ENCODE measurements at places on chromosomes 12 and 14.
A peak's percentile ranks its signal among the peaks of the same experiment; 100 is the strongest.

DNA sequence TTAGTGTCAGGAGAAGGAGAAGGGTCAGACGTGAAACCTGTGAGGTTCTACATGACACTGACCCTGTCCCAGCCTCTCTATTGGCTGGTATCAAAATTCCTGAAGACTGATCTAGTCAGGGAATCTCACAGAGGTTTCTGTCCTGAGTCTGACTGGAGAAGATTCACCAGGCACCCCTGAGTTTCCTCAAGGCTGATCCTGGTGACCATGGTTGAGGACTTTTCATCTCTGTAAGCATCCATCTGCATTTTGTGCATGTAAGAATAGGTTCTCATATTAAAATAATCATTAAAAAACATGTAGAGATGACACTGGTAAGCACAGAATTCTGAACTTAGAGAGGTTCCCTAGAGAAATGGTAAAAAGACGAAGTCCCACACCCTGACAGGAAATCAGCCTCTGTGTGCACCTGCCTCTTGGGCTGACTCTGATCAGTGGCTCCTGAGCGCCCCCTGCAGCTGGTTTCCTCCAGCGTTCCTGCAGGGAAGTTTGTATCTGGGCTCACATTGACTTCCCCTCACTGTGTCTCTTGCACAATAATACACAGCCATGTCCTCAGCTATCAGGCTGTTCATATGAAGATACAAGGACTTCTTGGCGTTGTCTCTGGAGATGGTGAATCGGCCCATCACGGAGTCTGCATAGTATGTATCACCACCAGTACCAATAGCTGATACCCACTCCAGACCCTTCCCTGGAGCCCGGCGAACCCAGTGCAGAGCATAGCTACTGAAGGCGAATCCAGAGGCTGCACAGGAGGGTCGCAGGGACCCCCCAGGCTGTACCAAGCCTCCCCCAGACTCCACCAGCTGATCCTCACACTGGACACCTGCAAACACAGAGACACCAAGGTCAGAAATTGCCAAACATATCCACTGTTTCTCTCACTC is 991.9 kb downstream of the TMEM121 start:
- no peak for DNase-seq

- DNase-seq: no peak
Observed at GRCh38 chr12:99418379-99418778, 229.2 kb upstream of the GARIN6 start.

DNA sequence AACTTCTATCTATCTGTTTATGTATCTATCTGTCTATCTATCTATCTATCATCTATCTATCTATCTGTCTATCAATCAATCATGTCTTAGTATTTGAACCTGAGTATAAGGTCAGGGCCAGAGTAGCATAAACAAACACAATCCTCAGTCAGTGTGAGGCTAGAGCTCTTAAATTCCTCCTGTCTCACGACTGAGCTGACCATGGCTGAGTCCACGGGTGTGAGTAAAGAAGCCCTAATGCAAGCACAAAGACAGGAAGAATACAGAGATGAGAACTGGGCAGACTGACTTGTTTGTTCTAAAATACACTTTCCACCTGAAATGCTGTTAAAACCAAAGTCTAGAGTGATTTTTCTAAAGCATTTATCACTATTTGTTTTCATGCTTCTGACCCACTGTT is 47.2 kb upstream of the STXBP6 start:
- no peak for DNase-seq

DNA sequence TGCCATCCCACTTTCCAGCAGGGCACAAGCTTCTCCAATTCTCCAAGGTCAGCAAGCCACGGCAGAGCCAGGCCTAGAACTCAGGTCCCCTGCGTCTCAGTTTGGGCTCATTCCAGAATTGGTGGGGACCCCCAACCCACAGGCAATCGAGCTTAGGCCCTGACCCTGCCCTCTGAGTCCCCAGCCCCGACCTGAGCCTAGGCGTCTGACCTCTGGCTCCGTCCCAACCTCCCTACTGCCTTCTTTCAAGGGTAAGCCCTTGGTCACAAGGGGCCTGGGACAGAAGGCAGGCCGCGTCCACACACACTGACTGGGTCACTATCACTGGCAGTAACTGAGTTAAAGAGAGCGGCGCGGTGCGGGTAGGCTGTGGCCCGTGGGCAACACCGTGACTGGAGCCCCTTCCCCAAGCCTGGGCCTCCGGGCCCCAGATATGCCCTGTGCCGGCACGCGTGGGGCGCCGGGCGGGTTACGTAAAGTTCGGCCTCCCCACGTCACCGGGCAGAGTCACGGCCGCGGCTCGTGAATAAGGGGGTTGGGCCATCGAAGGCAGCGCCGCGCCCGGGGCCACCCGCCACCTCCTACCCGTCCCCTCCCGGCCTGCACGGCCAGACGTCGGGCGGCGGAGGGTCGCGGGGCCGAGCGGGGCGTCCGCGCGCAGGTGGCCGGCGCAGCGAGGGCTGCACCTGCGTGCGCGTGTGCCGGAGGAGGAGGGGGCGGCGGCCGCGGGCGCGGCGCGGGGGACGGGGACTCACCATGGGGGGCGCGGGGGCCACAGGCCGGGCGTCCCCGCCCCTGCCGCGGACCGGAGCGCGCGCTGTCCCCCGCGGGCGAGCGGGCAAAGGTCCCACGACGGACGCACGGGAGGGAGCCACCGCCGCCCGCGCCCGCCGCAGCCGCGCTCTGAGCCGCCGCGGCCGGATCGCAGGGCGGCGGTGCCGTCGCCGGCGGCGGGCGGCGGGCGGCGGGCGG is 516 bp downstream of the ANKRD9 start:
- no peak for DNase-seq

GRCh38 chr12:93323625-93324329 is 53.9 kb upstream of the NUDT4 start:
- DNase-seq: no peak

GRCh38 chr14:67392800-67393199 is 19.2 kb downstream of the PLEK2 start:
- no peak for DNase-seq

DNA sequence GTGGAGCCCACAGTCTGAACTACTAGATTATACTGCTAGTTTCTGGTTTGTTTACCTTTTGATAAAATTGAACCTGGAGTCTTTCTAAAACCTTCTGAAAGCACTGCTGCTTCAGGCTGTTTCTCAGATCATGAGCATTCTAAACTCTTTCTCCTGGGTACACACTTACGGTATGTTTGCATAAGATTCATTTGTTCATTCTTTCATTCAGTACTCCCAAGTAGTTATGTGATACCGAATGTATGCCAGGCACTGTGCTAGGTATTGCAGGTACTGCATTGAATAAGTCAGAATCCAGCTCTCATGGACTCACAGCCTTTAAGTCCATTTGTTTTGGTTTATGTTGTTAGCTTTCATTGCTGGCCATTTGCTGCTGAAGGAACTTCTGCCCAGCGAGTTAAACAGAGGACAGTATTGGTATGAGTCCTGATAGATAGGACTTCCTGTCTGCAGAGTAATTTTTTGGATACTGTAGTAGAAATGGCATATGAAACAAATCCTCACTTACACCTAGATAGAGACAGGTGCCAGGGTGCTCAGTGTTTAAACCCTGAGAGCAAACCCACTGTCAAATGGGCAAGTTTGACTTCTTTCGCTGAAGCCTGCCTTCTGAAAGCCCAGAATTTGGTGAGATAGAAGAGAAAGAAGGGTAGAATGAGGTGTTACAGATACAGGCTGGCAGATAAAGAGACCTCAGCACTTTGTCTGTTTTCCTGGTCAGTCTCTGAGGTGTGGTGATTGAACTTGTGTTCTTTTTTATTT is 2.1 kb downstream of the SUSD6 start:
- no peak for DNase-seq

- DNase-seq: no peak
Observed at GRCh38 chr12:74619884-74620283, 82.2 kb downstream of the ATXN7L3B start.

DNA sequence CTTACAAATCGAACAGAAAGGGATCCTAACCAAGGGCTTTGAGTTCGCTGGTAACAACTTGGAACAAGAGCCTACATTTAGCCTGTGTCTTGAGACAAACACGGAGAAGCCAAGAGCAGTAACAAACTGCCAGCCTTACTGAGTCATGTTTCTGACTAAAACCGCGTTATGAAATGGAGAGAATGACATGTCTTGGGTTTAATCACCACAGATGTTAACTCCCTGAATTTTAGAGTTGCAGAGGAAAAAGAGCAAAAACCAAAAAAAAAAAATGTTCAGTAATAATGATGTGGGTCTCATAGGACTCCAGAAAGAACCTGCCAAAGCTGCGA is 1.0 kb downstream of the BLTP3B start:
- no peak for DNase-seq

- no peak for DNase-seq
Observed at GRCh38 chr12:131117438-131118245, 163.9 kb downstream of the ADGRD1 start.

- no peak for DNase-seq
Observed at GRCh38 chr12:132115500-132115899, 28.6 kb downstream of the DDX51 start.

DNA sequence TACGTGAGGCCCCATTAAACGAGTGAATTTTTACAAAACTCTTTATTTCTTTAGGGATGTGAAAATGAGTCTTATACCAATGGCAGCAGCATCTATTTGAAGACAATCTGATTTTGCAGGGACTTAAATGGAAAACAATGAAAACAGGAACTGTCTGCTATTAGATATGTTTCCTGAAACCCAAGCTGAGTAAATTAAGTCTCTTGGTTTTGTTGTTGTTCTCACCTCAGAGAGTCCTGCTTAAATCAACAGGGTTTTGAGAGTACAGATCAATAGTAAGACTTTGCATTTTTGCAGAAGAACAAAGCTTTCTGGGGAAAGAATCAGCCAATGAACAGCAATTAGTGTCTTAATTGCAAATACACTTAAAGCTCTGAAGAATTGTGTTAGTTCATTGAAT is 39.1 kb upstream of the LGR5 start:
- no peak for DNase-seq

- DNase-seq: no peak
Observed at GRCh38 chr12:120093592-120094355, 22.8 kb downstream of the RAB35 start.

DNA sequence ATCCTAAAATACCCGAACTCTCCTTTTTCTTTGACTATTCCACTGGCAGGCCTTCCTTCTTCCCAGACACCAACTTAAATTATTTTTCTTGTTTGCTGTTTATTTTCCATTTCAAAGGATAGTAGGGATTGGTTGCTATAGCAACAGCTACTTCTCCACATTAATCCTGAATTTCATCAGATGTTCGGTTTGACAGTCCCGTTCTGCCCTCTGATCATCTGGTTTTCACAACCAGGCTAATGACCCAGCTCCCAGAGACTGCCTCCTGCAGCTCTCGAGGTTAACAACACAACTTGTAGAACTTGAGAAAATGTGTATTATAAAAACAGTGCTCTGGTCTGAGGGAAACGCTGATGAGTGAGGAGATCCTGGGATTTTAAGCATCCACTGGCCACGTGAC is 45.5 kb downstream of the NUAK1 start:
- DNase-seq: no peak

GRCh38 chr14:56797003-56797568 is 13.2 kb downstream of the OTX2 start:
- DNase-seq: no peak

- DNase-seq: no peak
Observed at GRCh38 chr12:41286426-41286825, 98.3 kb downstream of the PDZRN4 start.

- no peak for DNase-seq
Observed at GRCh38 chr12:125744201-125744600, 679.0 kb downstream of the AACS start.

GRCh38 chr14:22071006-22071405 is 397.4 kb upstream of the OR4E1 start:
- no peak for DNase-seq

- DNase-seq: no peak
Observed at GRCh38 chr12:129614221-129614885, 289.5 kb downstream of the TMEM132D start.

DNA sequence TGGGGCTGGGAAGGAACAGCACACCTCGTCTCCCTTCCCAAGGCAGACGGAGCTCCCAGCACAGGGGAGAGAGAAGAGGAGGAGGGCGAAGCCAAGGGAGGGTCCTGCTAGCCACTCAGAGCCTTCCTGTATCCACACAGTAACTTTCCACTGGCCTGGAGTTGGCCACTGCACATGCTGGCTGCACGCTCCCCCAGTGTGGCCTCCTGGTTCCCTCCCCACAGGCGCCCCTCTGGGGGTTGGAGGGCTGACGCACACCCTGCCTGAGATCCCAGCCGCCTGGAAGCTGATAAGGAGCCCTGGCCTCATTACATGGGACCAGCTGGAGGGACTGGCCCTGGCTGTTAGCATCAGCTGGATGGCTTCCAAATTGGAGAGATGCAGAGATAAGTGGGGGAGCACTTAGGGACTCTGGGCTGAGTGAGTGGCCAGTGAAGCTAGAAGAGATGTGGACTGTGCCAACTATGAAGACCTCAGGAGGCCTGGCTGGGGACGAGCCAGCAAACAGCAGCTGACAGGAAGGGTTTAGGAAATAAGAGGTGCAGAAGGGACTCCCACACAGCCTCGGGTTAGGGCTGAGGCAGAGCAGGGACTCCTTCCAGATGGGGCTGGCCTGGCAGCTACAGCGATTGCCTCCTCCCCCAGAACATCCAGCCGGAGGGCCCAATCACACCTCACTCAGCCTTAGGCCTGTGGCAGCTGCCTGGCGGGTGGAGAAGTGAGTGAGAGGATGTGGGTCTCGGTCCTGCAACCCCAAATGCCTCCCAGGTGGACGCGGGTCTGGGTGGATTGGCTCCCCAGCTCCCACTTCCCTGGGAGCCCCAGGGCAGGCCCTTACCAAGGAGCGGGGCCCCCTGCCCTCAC is 26.3 kb upstream of the BCDIN3D start:
- DNase-seq: peak; percentile 35

DNA sequence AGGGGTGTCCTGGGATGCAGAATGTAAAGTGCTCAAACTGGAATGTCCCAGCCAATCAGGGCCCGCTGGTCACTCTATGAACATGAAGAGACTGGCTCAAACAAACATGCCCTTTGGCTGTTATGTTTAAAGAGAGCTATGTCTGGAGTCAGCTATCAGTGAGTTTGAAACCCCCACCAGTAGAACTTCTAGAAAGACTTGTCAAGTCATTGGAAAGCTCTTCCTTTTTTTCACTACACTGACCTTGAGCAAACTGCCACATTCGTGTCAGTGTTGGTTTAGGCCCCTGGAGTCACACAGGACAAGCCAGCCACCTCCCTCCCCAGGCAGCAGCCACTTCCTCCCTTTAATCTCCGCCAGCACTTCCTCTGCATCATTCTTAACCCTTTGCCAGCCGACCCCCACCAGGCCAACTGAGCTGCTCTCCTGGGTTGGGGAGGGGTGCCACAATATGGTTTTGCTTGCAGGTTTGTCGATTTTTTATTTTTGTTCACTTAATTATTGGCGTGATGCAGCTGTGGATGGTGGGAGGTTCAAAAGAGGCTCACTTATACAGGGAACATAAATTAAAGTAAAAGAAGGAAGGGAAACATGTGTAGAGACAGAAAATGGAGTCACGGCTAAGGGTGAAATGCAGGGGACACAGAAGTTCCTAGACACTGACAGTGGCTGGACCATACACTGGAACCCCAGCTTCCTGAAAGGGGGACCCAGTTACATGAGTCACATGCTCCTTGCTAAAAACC is 25.3 kb downstream of the CMKLR1 start:
- no peak for DNase-seq

- no peak for DNase-seq
Observed at GRCh38 chr12:53825246-53826081, 73.7 kb upstream of the CISTR start.

- DNase-seq: no peak
Observed at GRCh38 chr14:28407031-28407825, 359.4 kb upstream of the FOXG1 start.
